SK-N-SH (cell line): ENCODE measurements at places on chromosomes 4 and X.
A peak's percentile ranks its signal among the peaks of the same experiment; 100 is the strongest.

- no peak for DNase-seq
These were observed 86.2 kb upstream of the HPRT1 start for GRCh38 chrX:134373736-134374135.

GRCh38 chr4:33064238-33064637, 2344.1 kb downstream of the PCDH7 start:
- no peak for DNase-seq

DNA sequence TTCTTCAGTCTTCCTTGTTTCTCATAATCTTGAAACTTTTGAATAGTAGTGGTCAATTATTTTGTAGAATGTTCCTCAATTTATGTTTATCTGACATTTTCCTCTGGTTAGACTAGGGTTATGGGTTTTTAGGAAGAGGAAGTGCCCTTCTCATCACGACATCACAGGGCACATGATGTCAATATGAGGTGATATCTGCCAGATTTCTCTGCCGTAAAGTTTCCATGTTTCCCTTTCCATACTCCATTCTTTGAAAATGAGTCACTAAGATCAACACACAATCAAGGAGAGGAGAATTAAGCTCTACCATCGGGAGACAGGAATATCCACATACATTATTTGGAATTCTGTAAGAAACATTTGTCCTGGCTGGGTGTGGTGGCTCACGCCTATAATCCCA, 28.4 kb downstream of the RP2 start:
- DNase-seq: no peak

GRCh38 chr4:140937866-140938265, 181.7 kb upstream of the TBC1D9 start:
- DNase-seq: peak; percentile 58

DNA sequence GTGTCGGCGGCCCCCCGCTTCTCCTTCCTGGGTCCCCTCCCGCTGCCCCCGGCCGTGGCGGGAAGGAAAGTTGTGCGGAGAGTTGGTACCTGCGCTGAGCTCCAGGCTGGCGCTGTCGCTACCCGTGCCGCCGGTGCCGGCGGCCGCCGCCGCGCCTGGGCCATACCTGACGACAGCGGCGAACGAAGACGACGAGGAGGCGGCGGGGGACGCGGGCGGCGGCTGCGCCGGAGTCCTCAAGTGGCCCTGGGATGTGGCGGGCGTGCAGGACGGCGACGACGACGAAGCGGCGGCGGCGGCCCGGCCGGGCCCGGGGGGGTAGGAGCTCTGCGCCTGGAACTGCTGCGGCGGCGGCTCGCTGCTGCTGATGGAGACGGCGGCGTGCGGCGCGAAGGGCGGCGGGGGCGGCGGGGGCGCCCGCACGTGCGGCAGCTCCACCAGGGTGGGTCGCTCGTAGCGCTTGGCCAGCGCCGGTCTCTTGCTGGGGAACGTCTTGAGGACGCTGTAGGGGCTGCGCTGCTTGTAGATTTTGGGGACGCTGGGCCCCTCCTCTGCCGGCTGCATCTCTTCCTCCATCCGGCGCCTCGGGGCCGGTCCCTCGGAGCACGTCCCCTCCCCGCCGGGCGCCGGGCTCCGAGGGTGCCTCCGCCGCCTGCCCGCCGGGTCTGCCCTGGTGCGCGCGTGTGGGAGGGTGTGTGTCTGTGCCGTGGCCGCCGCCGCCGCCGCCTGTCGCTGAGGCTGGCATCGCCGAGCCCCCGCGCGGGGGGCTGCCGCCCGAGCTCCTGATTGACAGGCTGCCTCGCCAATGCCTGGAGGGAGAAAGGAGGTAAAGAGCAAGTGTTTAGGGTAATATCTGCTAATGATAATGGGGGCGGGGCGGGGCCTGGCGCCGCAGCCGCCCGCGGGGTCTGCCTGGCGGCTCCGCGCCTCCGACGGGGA, 618 bp downstream of the BEND4 start:
- peak; percentile 90 for DNase-seq

GRCh38 chrX:118688935-118689334, 38.5 kb upstream of the IL13RA1 start:
- peak; percentile 5 for DNase-seq

DNA sequence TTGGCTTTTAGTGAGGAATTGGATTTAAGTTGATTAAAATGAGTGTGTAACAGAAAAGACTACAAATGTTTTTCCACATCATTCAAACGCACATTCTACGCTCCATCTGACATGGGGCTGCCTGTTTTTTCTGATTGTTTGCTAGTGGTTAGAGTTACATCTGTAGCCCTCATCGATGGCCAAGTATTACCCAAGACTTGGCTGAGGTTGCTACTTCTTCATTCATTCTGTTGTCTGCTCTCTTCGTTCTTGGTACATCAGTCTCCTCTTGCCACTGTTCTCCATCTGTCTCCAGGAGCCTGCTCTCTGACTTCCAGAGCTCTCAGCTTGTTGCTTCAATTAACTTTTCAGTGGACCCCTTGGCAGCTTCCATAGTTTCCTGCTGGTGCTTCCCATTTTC, 1844.6 kb upstream of the TENM3 start:
- no peak for DNase-seq

DNA sequence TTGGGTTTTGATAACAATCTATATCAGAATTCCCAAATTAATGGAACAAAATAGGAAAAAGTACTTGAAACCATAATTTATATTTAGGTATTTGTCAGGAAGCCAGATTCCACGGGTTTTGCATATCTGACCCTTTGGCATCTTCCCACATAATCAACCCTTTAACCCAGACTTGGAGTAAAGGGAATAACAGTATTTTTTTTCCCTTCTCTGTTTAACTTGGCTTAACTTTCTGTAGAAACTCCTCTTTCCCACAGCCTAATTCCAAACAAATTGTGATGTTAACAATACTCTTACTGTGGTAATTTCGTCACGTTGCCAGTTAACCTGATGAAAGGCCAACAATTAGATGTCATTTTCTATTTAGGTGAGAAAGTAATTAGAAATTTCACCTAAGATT, 49.4 kb upstream of the GUCY1A1 start:
- DNase-seq: no peak

- DNase-seq: no peak
These were observed 5.3 kb upstream of the PAPSS1 start for GRCh38 chr4:107725281-107725859.

DNA sequence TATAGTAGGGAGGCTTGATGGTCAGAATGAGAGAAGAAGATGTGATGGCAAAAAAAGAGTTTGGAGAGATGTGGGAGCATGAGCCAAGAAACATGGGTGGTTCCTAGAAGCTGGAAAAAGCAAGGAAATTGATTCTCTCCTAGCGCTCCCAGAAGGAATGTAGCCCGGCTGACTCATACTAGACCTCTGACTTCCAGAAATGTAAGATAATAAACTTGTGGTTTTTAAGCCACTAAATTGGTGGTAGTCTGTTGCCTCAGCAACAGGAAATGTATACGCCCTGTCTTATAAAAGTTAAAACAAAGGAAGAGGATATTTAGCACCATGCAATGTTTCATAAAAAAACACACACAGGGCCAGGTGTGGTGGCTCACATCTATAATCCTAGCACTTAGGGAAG, 182.7 kb upstream of the PCDH7 start:
- no peak for DNase-seq

GRCh38 chrX:46531442-46531841, 13.8 kb downstream of the ZNF674 start:
- no peak for DNase-seq

DNA sequence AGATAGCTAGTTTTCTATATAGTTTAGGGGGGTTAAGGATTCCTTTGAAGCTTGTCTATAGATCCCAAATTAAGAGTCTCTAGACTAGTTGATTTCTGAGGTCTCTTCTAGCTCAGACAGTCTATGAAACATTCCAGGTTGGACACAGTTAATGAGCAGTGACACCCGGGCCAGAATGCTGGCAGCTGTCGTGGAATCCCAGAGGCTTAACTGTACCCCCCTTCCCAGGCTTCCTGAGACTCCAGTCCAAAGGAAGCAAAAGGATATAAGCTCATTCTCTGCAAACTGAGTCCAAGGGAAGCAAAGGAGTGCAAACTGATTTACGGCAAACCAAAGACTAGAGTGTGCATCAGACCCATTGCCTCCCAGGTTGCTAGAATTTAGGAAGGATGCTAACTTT, 62.9 kb downstream of the DCX start:
- no peak for DNase-seq

DNA sequence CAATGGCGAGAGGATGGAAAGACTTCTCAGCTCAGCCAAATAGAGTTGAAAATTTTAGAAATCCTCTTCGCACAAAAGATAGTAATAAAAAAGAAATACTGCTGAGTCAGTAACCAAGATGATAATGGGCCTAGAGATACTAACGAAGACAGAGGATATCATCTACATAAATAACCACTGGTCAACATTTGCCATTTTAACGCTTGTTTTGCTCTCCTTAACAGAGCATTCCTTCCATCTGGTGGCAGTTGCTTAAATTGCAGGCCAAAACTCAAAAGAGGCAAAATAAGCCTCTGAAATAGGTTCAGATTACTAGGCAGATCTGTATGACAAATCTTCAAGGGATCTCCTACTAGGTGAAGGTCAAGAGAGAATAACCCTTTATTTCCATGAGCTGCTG, 51.7 kb upstream of the MCF2 start:
- DNase-seq: no peak

GRCh38 chr4:174699654-174700053, 129.4 kb downstream of the GLRA3 start:
- no peak for DNase-seq

DNA sequence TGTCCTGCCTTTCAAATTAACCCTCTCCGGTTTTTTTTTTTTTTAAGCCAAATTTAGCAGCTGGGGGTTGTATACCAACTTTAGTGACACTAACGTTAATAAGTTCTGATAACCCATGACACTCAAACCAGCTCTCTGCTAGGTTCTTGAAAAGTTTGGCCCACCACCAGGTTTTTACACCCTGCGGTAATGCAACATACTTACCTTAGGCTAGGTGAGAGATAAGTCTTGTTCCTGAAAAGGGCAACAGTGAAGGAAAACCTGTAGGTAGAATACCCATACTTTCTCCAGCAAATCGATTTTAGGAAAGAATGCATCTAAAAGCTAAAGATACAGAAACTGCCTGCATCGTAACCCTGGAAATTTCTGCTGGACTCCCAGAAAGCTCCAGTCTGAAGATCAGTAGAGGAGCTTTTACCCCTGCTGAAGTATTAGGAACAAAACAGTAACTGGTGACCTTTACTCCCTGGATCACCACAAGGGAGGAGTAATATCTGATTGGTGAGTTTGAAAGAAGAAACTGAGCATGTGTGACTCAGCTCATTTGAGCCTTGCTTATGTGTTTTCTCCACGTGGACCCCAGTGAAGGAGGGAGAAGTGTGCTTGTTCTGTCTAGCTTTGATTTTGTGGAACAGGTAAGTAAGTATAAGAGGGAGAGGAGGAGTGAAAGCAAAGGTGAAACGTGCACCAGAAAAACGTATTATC, 34.4 kb upstream of the COX18 start:
- DNase-seq: no peak
